ENCODE measurements at places on chromosomes 7 and 10.

DNA sequence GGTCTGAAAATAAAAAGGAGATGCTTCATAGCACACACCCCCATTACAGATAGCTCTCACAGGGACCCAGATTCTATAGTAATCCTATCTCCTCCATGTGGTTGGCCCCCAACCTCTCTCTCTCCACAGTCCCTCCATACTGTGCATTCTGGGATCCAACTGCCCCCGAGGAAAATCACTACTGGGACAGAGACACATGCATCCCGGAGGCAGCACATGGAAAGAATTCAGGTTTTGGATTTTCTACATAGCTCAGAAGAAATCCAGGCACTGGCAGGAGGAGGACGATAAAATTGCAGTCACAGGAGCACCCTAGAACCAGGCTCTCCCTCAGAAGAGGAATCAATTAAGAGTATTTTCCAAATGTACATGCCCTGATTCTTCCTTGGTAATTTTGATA, 239.5 kb downstream of the ELMO1 start:
- no peak for DNase-seq

GRCh38 chr10:79054203-79055099, 14.3 kb upstream of the ZMIZ1 start:
- DNase-seq = no peak

- no peak for DNase-seq
Observed at GRCh38 chr10:98878418-98878817, 357.2 kb downstream of the HPSE2 start.

DNA sequence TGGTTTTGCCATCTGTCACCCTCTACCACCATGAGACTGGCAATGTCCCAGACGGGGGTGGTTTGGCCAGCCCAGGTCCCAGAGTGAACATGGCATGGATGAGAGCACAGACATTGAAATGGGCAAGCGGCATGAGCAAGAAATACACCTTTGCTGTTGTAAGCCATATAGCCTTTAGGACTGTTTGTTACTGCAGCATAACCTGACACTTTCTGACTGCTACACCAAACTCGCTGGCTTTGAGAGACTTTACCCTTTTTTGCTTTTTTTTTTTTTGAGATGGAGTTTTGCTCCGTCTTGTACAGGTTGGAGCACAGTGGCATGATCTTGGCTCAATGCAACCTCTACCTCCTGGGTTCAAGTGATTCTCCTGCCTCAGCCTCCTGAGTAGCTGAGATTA, 5.2 kb upstream of the MUC3A start:
- no peak for DNase-seq

- DNase-seq = no peak
Observed at GRCh38 chr7:118974836-118975235, 750.3 kb downstream of the ANKRD7 start.

DNA sequence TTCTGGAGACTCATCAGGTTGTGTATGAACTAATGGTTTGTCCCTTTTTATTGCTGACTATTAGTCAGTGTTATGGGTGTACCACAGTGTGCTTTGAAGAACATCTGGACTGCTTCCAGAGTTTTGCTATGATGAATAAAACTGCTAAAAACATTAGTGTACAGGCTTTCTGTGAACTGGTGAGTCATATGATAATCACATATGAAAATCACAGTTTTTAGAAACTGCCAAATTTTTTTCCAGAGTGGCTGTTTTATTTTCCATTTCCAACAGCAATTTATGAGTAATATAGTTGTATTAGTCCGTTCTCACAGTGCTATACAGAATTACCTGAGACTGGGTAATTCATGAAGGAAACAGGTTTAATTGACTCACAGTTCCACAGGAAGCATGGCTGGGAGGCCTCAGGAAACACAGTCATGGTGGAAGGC, 281.2 kb upstream of the VSTM2A start:
- DNase-seq = peak; percentile 76

- no peak for DNase-seq
Observed at GRCh38 chr7:137606061-137606674, 240.6 kb downstream of the DGKI start.

DNA sequence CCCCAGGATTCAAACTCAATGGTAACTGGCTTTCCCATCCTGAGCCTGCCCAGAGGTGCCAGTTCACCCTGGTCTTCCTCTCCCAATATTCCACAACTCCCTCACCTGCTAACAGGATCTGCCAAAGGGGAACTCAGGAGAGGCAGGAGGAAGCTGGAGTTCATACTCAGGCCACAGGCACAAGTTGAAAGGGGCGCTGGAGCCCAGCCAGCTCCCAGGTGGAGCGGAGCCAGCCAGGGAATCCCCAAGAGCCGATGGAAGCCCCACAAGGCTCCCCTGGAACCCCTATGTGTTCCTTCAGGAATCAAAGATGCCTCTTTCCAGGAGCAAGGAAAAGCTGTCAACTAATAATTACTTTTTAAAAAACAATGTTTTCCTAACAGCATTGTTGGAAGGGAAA, 63.5 kb downstream of the SH3PXD2A start:
- DNase-seq = no peak

DNA sequence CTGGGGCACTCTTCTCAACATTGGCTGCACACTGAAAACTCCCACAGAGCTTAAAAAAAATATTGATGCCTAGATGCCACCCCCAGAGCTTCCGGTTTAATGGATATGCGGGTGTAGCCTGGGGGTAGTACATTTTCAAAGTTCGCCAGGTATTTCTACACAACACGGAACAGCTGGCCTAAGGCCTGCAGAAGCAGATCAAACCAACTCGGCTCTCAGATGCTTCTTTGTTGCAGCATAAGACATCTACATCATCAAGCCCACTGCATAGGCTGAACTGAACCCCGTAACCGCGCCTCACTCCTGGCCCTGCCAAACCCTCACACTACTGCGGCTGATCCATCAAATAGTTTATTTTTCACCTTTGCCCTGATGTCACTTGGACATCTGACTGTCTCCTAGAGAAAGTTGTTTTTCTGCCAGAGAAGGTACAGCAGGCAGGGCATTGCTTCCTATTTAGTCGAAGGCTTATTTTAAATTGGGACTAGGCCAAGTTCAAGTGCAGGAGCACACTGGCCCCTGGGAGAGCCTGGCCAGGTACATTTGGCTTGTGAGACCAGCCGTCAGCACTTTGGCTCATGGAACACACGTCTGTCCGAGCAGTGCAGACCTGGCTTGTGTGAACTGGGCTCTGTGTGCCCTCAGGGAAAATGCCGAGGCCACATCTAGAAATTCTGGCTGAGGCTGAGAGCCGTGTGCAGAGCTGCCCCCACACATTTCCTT, 113.3 kb downstream of the TACC2 start:
- no peak for DNase-seq

- DNase-seq = no peak
Observed at GRCh38 chr7:153087498-153087897, 327.9 kb downstream of the ACTR3B start.

DNA sequence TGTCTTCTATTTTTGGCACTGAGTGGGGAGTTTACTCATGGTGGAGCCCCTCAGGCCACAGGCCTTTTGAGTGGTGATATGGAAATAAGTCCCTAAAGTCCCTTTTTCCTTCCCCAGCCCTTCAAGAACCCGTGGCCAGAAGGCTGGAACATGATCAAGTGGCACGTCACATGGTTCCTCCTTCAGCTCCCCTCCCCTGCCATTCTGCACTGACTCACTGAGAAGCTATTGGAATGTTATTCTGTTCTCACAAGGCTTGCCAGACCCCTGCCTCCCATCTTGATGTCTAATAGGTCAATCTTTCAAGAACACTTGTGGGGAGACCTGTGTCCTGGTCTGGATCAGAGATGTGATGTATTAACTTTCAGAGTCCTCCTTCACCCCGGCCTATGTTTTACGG, 279.8 kb downstream of the SEC23IP start:
- peak; percentile 1 for DNase-seq

DNA sequence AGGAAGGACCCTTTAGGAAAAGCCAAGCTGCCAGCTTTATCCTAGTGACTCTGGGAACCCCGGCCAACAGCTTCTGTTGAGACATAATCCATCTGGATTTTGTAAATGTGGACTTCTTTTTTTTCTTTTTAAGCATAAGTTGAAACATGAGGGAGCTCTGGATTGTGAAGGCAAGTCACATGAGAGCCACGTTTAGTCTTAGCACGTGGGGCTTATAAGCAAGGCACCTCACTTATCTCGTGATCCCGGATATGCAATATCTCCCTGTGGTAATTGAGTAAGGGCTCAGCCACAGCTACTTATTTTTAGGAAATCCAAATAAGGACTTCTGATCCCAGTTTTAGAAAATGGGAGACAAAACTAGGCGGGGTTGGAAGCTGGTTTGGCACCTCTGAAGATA, 111.2 kb upstream of the PTN start:
- no peak for DNase-seq

GRCh38 chr7:7641129-7641663, 644 bp downstream of the UMAD1 start:
- no peak for DNase-seq

DNA sequence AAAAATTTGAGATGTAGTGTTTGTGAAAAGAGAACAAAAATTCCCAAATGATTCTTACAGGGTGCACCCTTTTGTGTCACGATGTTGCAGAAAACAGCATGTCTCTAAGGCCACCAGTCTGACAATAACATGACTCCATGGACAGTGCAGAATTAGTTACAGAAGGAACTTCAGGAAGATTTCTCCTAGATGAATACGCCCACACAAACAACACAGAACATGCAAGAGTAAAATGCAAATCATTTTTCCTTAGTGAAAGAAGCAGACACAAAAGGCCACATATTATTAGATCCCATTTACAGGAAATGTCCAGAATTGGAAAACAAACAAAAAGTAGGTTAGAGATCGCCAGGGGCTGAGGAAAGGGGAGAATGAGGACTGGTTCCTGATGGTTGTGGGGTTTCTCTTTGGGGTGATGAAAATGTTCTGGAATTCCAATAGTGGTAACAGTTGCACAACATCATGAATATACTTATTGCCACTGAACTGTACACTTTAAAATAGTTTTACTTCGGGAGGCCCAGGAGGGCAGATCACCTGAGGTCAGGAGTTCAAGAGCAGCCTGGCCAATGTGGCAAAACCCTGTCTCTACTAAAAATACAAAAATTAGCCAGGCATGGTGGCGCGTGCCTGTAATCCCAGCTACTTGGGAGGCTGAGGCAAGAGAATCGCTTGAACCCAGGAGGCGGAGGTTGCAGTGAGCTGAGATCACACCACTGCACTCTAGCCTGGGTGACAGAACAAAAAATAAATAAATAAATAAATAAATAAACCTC, 10.2 kb downstream of the ZC3HAV1 start:
- no peak for DNase-seq

GRCh38 chr7:11931307-11931706, 99.3 kb upstream of the THSD7A start:
- no peak for DNase-seq

- DNase-seq = no peak
Observed at GRCh38 chr7:9782275-9782674, 1191.4 kb upstream of the PHF14 start.

DNA sequence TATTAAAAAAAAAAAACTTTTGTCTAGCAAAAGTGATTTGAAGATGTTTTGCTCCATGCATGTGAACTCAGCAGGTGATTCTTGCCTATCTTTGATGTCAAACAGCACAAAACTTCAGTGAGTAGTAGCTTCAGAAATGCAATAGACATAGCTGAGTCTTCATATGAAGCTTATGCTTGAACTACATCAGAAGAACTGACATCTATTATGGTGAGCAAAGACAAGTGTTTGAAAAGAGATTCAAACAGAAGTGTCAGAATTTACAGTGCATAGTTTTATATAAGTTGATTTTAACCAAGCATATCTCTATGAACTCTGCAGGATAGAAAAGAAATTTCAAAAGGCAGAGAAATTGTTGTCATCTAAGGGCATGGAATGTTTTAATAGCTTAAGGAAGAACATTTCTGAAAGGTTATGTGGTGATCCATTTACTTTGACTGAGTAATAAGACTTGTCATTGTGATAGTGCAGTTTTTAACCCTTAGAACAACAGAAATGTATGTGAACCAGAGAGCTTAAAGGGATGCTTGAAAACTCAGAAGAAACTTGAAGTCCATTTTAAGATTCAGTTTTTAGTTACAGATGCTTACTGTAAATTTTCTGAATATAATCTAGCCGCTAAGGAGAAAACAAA, 351.4 kb downstream of the MDFIC start:
- DNase-seq = no peak

DNA sequence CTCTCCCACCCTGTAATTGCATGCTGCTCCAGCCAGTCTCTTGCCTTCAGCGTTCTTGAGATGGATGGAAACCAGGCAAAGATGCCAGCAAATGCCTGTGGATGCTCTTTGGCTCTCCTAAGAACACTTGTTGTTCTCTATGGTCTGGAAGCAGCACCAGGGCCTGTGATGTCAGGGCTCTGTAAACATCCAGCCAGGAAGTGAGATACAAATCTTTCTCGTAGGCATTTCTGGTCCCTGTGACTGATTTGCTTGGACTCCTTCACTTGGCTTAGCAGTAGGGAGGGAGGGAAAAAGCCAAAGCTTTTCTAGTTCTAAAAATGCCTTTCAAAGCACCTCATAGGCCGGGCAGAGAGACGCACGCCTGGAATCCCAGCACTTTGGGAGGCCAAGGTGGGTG, 201.3 kb downstream of the REEP3 start:
- DNase-seq = no peak

DNA sequence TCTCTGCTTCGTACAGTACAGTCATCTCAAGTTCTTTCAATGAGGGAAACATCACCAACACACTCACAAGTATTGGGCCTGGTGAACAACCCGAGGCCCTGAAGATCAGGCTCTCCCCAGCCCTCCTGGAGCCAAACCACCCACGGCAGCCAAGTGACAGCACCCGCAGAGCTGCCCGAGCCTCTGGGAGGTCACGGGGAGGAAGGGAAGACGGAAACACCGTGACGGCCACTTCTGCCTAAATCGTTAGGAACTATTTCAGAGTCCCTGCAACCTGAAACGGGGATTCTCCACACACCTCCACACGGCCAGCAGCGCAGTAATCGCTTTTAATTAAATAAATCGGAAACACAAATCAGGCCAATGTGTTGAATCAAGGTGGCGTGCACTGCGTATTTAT, 222.6 kb downstream of the MAD1L1 start:
- no peak for DNase-seq

GRCh38 chr7:40826411-40827221, 691.8 kb downstream of the SUGCT start:
- DNase-seq = peak; percentile 26

GRCh38 chr10:91418416-91418815, 8.3 kb downstream of the HECTD2 start:
- DNase-seq = no peak

- peak; percentile 20 for DNase-seq
Observed at GRCh38 chr7:90999989-91000979, 263.9 kb upstream of the FZD1 start.

All from NCI-H226 (cell line).